ENCODE measurements at places on chromosomes 6 and 20.

GRCh38 chr6:137247724-137248123, 28.5 kb upstream of the IFNGR1 start:
- DNase-seq, result no peak

DNA sequence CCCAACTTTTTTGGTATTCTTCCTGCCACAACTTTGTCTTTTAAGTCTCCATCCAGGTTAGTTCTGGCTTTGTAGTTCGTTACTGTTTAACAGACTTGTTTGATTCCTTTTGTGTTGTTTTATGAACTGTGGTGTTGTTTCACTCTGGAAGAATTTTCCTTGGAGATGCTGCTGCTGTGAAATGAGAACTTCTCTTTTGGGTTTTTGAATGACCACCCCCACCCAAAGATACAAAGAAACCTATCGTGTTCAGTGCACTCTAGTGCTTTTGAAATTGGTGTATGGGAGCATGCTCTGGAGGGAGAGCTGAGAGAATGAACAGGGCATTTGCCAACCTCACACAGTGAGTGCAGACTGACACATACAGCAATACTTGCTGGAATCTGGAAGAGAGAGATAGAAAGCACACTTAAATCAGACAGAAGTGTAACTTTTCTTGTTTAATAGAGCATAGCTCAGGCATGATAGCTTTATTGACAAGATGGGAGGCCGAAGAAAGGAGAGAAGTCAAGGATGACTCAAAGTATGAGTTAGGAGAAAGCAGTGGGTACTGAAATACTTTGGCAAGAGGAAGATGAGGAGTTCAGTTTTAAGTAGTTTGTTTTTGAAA, 293.1 kb downstream of the SOX4 start:
- no peak for DNase-seq

DNA sequence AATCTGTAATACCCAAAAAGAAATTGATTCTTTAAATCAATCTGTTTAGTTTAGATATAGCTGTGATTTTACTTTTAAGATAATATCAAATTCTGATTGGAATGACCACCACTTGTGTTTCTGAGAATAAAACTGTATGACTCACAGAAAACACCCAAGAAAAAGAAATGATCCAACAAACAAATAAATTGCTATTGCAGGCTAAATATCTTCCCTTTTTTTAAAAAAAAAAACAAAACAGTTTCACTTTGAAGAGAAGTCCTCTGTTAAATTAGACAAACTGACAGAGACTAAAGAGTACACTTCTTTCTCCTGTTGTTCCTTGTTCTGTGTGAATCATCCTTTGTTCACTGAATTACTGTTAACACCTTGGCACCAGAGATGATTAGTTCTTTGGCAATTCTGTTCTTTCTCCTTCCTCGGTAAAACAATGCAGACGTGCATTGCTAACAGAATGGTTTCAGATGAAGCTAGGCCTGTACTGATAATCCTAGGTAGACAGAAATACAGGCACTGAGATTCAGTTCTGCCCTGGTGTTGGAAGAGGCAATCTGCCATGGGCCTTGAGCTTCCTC, 895.2 kb upstream of the CITED2 start:
- DNase-seq, result peak; percentile 30

GRCh38 chr6:3226481-3227362, 731 bp downstream of the TUBB2B start:
- DNase-seq, result peak; percentile 43

GRCh38 chr6:27260369-27260768, 12.9 kb downstream of the PRSS16 start:
- DNase-seq, result no peak

DNA sequence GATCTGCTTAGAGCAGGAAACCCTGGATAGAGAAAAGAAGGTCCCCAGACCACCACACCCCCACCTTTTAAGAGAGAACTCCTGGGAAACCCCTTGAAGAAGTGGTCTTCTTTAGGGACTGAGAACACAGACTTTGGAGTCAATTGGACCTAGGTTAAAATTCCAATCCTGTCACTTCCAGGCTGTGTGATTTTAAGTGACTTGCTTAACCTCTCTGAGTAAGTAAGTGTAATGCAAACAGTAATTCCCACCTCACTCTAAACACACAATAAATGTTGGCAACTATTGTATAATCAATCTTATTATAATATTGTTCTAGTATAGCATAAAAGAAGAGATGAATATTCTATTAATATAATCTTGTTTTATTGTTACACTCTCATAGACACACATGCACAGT, 3.3 kb downstream of the TFEB start:
- no peak for DNase-seq

- DNase-seq, result no peak
Observed at GRCh38 chr6:161270116-161270515, 3.7 kb downstream of the AGPAT4 start.

GRCh38 chr6:136191606-136192312, 58.4 kb downstream of the MTFR2 start:
- no peak for DNase-seq

Measured in inflammatory macrophage treated with lipopolysaccharide for 4 hours (primary cell).